GM04504 (cell line): ENCODE measurements at places on chromosomes 4 and X.

- DNase-seq: no peak
Measured at GRCh38 chrX:41014776-41015360, 70.4 kb upstream of the USP9X start.

- DNase-seq: no peak
Measured at GRCh38 chr4:31974490-31975002, 1254.4 kb downstream of the PCDH7 start.

DNA sequence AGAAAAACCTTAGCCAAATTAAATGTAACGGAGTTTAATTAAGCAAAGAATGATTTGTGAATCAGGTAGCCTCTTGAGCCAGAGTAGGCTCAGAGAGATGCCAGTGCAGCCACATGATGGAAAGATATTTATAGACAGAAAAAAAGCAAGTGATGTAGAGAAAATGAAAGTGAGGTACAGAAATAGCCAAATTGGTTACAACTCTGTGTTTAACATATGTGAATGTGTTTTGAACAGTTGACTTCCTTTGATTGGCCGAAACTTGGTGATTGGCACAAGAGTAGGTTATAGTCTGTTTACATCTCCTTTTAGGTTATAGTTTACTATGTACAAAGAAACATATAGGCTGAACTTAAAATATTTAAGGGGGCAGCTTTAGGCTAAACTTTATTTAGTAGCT lies 459.9 kb upstream of the BOD1L1 start:
- no peak for DNase-seq

DNA sequence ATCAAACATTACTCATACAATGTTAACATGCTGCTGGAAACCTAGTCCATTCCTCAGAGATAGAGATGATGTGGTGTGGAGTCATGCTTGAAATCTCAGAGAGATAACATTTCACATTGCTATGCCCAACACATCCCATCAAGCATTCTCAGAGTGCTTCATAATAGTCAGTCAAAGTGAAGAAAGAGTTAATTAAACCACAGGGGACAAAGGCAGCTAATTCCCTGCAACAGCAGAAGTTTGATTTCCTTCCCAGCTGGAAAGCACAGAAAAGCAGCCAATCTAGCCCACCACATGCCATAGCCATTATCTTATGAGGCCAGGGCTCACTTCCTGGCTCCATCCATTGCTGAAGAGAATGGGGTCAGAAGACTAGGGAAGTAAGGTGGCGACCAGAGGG lies 8.9 kb downstream of the KDR start:
- DNase-seq: no peak

- no peak for DNase-seq
Measured at GRCh38 chrX:148647651-148648050, 147.2 kb downstream of the AFF2 start.

DNA sequence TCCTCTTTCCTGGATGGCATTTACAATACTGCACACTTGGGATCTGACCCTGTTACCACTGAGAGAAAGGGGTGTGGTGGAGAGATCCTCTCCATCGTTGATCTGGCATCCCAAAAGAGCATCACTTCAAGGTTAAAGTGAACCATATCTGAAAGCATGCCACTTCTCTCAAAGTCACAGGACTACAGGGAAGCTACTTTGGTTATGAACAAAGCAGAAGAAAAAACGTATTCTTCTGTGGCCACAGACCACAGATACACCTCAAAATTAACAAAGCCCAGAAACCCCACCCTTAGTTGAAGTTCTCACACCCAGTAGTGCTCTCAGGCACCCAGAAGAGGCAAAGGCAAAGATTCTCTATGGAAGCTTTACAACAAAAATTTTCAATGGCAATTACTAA lies 108.3 kb downstream of the JADE1 start:
- DNase-seq: no peak

- peak; percentile 78 for DNase-seq
Measured at GRCh38 chrX:3548765-3549391, 164.6 kb downstream of the PRKX start.

- DNase-seq: no peak
Measured at GRCh38 chrX:18707426-18708049, at the start of gene PPEF1. Gene PPEF1, plus strand, starts transcription at chrX:18707645. Its CDS starts 136 bp downstream, at chrX:18707781.
